NCI-H510A treated with DMSO at 0.1 percent for 48 hours (cell line): ENCODE measurements at places on chromosomes 4 and X.

- DNase-seq: no peak
These were observed 58.0 kb downstream of the TAB3 start for GRCh38 chrX:30831082-30831481.

DNA sequence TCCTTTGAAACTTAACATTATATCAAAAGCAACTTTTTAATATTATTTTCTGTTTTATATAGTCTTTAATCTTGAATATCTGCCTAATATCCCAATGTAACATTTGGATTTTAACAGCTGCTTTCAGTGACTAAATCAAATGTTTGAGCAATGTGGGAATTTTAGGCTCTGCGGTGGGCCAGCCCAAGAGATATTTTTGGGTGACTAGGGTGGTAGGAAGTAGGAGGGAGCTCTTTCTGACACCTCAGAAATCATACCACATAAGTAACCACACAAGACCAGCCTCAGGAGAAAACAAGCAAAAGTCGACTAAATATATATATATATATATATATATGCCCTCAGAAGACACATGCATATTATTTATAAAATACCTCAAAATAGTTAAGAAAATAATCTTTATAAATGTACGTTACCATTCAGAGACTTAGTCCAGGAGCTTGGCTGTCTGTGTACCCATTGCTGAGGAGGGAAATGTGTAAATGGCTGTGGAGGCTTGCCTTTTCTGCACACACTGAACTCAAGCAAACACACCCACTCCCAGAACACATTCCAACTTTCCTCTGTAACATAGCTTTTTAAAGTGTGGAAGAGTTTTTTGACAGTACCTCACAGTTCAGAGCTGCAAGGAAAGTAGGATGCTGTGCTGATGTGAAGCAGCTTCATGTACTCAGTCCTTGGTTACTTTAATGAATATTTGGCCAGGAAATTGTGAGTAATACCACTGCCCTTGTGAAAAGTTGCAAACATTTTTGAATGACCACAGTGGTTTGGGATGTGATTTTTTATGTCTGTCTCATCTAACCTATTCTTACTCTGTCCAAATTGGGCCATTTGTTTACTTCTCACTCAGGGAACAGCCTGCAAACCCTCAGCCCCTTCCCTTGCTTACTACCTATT is at the start of gene RTL3:
RTL3 (minus strand) TSS at position 484 of the 900 bp plus-strand sequence. CDS start 908 bp downstream, outside the sequence.
- DNase-seq: no peak

DNA sequence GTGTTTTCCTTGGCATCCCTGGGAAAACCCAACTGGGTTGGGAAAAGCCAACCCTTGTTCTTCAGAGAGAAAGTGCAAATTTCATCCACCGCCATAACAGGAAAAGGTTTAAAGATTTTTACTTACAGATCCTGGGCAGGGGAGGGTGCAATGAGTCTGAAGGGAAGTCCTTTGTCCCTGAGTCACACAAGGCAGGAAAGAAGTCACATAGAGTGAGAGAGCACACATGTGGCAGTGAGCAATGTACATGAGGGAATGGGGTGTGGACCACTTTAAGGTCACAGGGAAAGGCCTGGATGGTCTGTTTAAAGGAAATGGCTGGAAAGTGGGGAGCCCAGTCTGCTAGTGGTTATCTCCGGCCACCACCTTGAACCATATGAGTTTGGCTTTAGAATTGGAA is 248.9 kb downstream of the HS3ST1 start:
- no peak for DNase-seq

- peak; percentile 24 for DNase-seq
These were observed 568 bp downstream of the NIPAL1 start for GRCh38 chr4:48017108-48017571.

- peak; percentile 34 for DNase-seq
These were observed 23.4 kb downstream of the CCNI start for GRCh38 chr4:77052352-77052751.

DNA sequence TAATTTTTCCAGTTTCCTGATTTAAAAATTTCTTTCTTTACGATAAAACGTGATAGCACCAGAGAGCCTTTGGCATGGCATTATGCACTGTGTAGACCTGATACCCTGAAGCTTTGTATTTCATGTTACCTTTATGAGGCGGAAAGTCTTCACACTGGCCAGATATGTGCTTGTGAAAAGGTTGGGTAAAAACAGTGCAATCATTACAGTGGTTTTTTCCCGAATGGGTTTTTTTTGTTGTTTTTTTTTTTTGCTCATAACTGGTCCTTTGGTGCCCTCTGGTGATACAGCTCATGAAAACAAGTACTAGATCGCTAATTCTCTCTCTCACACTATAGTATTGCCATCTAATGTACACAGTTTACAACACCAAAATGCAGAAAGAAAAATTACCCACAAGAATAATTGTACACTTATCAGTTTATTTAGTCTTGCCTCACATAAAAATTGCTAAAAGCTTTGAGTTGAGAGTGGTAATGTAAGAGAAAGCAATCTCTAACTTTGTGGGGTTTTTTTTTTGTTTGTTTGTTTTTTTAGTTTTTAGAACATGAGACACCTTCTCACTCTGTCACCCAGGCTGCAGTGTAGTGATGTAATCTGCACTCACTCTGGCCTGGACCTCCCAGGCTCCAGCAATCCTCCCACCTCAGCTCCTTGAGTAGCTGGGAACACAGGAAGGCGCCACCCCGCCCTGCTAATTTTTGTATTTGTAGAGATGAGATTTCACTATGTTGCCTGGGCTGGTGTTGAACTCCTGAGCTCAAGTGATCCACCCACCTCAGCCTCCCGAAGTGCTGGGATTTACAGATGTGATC is 21.3 kb downstream of the SPCS3 start:
- DNase-seq: peak; percentile 29

DNA sequence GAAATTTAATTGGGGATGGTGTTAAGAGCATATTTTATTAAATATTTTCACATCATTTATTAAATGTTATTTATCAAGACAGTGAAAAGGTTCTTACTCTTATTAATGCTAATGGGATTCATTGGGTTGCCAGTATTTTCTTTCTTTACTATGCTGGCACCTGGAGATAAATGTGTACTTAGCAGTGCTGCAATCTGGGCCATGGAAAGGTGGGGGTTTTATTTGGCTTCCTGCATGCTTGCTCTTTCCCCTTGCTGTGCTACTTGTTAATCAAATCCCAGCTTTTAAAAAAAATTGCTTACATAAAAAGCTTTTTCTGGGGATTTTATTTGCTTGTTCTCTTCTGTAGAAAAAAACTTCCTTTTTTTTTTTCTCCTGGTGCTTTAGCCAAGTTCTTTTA is 48.3 kb downstream of the ZAR1 start:
- DNase-seq: no peak

DNA sequence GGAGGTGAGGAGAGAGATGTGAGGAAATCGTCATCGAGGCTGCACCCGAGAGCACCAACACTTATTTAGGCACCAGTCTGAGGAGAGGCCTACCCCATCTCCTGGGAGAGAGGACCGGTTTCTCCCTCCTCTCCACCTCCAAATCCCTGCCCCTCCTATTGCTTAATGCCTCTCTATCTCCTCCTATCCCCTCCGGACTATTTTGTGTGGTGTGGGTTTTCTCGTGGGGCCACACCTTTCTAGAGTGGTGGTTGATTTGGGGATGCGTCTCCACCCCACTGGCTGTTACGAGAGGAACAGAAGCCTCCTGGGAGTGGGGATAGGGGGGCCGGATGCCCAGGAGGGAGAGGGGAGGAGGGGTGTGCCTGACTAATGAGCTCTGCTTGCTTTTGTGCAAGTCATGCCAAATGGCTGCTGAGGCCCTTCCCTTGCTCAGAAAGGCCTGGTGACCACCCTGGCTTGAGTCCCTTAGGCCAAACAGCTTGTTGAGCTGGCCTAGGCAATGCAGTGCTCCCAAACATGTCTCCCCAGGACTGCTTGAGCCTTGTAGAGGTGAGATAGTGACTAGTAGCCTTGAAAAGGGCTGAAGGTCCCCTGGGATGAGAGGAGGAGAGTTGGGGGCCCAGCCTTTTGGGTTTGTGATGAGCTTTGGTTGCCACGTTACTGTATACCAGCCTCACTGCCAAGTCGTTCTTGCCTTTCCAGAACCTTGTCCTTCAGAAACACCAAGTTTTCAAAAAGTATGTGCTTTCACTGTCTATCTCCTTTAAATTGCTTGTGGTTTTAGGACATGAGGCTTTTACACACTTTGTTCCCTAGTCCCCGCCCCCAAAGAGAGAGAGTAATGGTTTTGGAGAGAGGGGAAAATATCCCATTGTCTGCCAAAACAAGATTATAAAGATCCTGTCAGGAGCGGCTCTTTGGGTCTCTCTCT is 1.2 kb downstream of the MSN start:
- peak; percentile 62 for DNase-seq

DNA sequence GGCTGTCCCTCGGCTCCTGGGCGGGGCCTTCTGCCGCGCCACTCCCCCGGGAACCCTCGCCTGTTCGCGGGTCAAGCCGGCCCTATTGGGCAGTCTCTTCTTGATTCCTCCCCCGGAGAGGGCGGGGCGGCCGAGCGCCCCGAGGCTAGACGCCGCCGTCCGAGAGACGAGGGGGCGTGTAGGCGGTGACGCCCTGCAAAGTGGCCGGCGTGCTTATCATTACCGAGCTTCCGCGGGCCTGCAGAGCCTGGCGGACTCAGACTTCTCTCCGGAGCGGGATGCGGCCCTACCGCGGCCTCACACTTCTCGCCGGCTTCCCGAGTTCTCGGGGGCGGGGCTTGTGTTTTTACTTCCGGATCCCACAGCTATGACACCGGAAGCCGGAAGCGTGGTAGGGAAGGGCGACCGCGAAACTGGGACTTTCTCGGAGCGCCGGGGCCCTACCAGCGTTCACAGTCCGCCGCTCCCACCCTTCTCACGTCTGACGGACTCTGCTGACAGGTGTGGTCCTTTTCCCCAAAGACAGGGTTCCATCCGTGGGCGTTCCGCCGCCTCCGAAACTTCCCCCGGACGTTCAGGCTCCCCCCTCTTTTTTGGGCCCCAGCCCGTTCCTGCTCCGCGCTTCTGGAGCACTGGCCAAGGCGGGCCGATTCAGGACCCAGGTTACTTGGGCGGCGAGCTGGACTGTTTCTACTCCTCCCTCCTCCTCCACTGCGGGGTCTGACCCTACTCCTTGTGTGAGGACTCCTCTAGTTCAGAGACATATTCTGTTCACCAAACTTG is at the start of gene IKBKG:
IKBKG (plus strand) TSS at position 376 of the 783 bp plus-strand sequence. CDS start 4,383 bp downstream, outside the sequence.
- DNase-seq: peak; percentile 88

GRCh38 chr4:101256222-101256621 is 91.1 kb downstream of the PPP3CA start:
- DNase-seq: peak; percentile 61

DNA sequence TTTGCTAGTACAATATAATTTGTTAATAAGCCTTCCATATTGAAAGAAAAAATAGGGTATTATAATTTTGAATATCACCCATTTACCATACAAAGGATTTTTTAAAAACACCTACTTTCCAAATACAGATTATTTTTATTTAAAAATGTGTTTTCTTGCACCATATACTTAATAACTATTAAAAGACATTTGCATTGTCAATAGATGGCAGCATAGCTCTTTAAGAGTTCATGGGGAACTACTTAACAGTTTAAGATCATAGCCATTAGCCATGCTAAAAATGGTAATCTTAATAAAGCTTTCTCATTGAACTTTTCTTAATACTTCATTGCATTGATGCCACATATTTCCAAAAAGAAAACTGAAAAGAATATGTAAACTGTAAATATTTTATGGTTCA is 1995.9 kb downstream of the C4orf33 start:
- DNase-seq: peak; percentile 34

DNA sequence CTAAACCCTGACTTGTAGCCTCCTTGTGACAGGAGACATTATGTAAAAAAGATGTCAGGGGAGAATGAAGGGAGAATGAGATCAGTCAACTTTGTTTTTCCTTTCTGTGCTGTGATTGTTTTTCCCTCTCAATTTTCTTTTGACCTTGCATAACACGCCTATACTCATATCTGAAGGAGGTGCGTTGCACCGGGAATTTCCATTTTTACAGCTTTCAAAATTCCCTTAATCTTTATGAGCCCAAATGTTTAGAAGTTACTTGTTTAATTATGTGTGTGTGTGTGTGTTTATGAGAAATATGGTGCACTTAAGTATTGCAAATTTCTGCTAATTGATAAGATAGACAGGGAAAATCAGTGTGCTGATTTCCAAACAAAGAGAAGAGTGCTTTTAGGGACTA is 21.6 kb downstream of the SYNPO2 start:
- no peak for DNase-seq

DNA sequence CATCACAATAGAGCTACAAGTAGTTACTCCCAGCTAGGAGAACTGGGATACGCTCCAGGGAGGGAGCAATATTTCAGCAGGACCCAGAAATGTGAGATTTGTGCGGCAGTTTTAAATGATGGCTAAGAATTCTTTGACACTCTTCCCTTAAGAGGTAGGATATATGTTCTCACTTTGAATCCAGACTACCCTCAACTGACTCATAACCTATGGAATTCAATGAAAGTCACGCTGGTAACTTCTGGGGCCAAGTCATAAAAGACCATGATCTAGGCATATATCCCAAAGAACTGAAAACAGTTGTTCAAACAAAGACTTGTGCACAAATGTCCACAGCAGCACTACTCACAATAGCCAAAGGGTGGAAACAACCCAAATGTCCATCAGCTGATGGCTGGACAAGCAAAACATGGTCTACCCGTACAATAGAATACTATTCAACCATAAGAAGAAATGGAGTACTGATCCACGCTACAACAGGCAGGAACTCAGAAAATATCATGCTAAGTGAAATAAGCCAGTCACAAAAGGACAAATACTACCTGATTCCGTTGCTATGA is 10.5 kb downstream of the CD99L2 start:
- DNase-seq: no peak

- no peak for DNase-seq
These were observed 21.3 kb downstream of the ABCG2 start for GRCh38 chr4:88137112-88137511.

- no peak for DNase-seq
These were observed 18.9 kb downstream of the HELQ start for GRCh38 chr4:83436680-83437079.

DNA sequence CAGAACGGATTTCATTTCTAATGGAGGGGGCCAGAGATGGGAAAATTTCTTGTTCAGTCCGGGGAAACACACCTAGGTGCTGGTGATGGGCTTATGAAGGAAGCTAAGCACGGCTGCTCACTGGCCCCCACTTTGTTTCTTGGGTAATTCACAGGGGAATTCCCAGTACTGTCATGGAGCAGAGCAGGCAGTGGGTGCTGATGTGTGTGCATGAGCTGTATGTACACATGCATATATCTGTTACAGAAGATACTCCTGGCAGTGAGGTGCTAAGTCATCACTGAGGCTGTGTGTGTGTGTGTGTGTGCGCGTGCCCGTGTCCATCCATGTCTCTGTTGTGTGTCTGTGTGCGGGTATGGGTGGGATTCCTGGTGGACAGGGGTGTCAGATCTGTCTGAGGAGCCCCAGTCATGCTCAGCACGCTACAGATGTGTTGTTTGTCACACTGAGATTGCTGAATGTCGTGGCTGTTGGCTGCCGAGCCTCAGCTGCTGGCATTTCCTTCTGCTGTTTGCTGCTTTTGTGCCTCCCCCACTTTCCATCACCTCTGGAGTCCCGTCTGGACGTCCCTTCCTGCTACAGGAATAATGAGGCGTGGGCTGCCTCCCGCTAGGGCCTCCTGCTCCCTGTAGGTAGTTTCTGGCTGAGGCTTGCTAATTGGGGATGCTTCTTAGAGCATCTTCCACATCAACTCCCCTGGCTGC is 53.3 kb downstream of the JADE1 start:
- no peak for DNase-seq
